ENCODE measurements at places on chromosomes 12 and 14.
A peak's percentile ranks its signal among the peaks of the same experiment; 100 is the strongest.

DNA sequence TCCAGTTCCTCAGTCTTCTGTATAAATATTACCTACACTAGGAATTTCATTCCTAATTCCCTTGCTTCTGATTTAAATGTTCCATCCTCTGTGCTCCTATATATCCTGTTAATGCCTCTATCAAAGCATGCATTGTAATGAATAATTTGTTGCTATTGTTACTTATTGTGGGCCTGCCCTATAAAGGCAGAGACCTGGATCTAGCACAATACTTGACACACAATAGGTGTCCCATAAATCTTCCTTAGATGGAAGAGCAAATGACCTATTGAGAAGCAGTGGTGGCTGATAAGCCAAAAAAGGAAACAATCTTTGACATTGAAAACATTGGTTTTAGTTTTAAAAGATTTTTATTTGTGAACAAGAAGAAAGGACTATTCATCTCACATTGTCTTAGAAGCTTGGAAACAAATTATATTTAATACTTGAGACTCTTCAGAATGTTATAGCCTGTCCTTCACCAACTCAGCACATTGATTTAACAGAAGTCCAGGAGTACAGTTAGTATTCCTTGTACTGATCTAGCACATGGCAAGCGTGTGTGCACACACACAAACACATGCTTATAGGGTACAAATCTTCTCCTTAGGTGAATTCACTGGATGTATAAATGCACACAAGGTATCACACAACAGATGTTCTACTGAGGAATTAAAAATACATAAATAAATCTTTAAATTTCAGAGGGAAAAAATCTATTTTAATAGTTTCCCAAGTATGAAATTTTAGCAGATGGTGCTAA, 135.9 kb downstream of the DUSP6 start:
- DNase-seq, result no peak

DNA sequence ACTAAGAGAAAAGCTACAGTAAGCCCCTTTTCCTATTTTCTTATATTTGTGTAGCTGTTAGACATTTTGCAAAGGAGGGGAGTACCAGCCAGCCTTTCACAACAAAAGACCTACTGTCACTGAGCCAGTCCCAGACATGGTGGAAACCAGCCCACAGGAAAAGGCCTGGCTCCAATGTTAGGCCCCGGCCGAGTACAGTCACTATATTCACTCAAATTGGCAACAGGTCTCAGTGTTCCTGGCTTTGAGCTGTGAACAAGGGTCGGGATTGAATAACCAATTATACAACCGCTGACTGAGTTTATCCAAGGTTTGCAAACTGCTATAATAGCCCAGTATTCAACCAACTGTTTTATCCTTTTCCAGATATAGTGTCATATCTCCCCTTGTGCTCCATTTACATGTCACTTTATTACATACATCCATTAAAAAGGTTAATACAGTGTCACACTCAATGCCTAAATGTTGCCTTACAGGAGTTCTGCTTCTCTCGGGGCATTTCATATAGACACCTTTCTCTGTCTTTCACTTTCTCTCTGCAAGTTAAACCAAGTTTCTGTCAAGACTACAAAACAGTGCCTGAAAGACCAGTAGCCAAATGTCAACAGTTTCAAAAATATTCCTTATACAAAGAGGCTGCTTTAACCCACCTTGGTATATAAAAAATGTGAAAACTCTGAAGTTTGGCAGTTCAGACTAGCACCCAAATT, 178.1 kb downstream of the SOX5 start:
- no peak for DNase-seq

DNA sequence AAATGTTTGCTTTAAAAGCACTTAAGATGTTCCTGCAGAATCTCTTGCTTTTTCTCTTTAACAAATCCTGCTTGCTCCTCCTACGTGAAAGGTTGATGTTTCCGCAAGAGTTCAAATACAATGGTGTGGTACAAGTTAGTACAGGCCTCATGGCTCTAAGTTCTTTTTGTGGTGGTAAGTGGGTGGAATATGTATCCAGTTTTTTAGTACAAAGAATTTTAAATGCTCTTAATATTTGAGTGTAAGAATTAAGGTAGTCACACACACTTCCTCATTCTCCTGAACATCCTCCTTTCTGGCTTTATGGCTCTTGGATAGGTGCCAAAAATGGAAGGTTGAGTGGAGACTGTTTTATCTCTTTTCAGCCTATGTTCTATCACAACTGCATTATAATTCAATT, 1.8 kb downstream of the OTOGL start:
- peak; percentile 6 for DNase-seq

GRCh38 chr12:57429473-57430111, 1.3 kb downstream of the R3HDM2 start:
- DNase-seq, result no peak

- DNase-seq, result no peak
Measured at GRCh38 chr12:45446013-45446412, 230.1 kb downstream of the ANO6 start.

GRCh38 chr12:90235642-90236041, 527.0 kb upstream of the ATP2B1 start:
- no peak for DNase-seq

DNA sequence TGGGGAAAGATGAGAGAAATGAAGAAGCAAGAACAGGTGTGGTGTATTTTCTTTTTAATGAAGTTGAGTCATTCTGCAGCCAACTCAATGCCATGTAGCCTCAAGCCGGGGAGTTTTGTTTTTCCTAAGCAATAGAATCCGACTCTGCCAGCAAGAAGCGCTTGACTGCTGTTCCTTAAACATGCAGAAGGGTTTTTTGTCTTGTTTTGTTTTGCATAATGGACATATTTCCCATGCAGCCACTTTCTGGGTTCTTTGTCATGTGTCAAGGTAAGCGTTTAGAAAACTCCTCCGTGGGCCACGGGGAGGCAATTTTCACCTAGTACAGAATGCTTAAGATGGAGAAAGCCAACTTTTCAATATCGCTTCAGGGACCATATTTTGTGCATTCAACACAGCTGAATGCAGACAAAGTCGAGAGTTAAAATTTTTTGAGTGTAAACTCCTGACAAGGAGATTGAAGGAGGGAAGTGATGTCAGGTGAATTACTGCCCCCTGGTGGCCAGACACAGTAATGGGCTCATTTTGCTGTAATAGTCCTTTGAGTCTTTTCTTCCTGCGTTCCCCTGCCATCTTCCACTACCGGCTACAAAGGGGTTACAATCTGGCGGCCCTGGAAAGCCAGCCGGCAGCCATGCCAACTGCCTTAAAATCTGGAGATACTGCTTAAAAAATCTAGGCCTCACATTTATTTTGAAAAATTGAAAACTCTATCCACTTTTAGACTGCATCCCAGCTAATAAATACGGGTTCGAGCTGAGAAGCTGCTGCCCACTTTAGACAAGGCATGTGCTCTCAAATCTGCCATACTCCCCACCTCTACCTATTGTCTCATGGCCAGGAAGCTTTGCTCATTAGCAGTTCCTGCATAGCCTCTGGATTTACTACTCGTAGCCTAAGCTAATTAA, 3.2 kb upstream of the FICD start:
- peak; percentile 87 for DNase-seq

- DNase-seq, result no peak
Measured at GRCh38 chr12:128609861-128610260, 213.9 kb downstream of the SLC15A4 start.

DNA sequence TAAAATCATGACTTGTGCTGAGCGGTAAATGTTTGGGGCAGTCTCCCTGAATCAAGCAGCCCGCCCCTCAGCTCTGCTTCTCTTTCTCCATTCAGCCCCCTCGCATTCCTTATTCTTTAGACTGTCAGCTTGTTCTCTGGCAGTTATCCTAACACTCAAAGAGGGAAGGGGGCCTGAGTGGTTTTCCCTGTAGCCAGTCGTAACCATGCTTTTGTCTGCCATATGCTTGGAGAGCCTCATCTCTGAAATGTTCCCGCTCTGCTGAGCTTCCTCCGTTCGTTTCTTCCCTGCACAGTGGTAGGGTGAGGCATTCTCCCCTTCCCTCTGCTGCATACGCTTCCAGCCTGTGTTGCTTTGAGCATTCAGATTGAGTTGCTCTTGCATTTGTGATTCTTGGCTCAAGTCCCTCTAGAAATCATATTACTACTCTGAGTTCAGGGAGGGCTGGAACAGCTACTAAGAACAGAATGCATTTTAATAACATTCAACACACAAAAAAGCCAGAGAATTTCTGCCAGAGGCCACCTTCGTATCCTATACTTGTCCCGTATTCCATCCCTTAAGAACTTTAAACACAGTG, 119.7 kb downstream of the FBXL14 start:
- no peak for DNase-seq

GRCh38 chr14:91163316-91163715, 49.4 kb downstream of the DGLUCY start:
- DNase-seq, result no peak

DNA sequence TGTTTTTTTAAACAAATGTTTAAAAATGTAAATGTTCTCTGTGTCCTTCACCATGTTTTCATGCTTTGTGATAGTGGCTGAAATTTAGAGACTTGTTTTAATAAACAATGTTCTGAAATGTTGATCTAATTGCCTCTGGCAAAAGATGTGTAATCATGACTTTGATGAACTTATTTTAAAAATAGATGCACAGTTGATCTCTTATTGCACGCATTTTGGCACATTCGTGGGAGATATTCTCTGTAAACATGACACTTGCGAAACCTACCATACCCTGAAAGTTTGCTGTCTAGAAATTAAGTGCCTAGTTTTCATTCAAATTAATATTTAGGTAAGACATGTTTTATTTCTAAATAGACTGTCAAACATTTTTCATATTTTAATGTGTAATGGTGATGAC, 119.7 kb upstream of the DNM1L start:
- DNase-seq, result no peak

GRCh38 chr14:23308721-23309445, 2.2 kb downstream of the BCL2L2 start:
- no peak for DNase-seq

DNA sequence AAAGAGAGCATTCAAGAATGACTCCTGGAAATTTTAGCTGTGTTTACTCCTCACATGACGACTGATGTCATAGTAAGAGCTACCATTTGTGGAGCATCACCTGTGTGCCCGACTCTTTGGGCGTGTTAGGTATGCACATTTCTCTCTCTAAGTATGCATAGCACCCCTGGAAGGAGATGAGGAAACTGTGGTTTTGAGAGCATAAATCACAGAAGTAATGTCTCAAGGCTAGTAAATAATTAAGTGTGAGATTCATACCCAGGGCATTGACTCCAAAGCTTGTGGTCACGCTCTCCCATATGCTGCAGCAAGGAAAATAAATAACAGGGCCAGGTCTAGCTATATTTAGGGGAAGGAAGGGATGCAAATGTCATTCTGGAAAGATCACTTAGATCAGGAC, 216.1 kb downstream of the SLC15A4 start:
- no peak for DNase-seq

GRCh38 chr12:116537101-116537904, 21.9 kb upstream of the MAP1LC3B2 start:
- no peak for DNase-seq

DNA sequence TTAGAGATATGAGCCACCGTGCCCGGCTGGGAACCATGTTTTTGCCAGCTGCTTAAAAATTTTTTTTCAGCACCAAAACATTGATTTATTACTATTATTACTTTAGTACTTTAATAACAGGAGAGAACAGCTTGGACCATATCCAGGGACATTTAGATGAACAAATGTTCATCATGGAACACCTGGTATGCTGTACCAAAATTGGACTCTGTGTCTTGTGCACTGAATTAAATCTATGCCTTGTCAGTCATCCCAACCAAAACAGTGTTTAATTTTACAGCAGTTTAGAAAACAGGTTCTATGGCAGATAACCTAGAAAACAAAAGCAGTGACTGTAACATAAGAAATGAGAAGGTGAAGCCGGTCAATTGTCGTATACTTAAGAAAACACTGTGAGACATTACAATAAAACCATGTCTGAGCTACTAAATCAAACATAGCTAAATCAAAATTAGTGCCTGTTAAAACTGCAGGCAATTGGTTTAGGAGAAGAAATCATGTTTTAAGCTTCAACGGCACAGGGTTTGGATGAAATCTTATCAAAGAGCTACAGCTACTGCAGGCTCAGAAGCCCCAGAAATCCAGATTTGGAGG, 58.2 kb upstream of the PYGL start:
- no peak for DNase-seq

GRCh38 chr14:71119832-71120231, 212.6 kb downstream of the PCNX1 start:
- DNase-seq, result no peak

- no peak for DNase-seq
Measured at GRCh38 chr12:24719293-24719721, 229.6 kb downstream of the BCAT1 start.

GRCh38 chr12:79973801-79974200, 38.9 kb upstream of the PPP1R12A start:
- DNase-seq, result no peak

- peak; percentile 62 for DNase-seq
Measured at GRCh38 chr14:64891839-64892375, 12.2 kb upstream of the SPTB start.

GRCh38 chr12:67645601-67646000, 2.9 kb upstream of the DYRK2 start:
- DNase-seq, result no peak

DNA sequence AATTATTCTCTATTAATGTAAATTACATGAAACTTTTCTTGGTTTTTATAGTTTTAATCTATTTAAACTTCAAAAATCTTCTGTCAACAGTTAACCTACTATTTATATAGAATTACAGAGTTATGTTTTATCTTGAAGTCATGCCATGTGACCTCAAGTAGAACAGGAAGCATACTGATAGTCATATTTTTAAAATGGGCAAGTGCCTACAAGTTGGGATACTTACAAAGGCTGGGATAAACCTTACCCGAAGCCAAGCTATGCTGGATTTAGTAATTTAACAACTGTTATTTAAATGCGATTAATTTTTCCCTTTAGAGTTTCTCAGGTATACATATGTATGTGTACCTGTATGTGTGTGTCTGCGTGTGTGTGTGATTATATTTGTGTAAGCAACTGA, 266.9 kb downstream of the RASSF9 start:
- DNase-seq, result no peak

DNA sequence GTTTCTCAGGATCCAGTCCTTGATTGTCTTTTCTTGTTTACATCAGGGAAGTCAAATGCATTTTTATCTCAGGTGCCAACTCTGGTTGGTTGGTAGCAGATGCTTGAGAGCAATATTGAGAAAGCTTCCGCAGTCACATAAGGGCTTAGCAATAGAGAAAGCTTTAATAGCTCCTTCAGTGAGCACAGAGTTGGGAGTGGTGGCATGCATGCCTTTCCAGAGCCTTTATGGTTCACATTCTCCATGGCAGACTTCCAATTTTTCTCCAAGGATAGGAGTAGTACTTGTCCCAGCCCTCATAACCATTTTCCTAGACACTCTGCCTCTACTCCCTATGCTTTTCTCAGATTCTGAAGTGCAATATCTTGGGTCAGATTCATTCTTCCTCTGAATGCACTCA, 280.4 kb downstream of the AEBP2 start:
- DNase-seq, result no peak

GRCh38 chr14:67883717-67884116, 64.1 kb downstream of the RAD51B start:
- peak; percentile 3 for DNase-seq

DNA sequence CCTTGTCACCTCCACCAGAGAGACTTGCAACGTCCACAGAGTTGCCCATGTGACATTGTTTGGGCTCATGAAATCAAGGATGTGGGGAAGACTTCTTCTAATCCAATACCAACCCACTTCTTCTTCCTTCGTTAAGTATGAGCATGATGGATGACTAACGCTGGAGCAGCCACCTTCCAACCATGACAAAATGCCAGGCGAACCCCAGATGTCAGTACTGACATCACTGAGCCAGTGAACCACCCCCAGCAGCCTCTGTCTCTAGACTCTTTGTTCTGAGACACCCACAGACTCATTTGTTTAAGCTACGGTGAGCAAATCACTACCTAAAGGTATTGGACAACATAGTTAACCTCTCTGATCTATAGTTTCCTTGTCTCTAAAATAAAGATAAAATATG, 123.7 kb downstream of the GRIN2B start:
- no peak for DNase-seq

Measured in NAMALWA (cell line).